Upper lobe of right lung (tissue), 1 donor: ENCODE measurements at places on chromosomes 5 and 9.

- no peak overlapping the region for H3K27ac ChIP-seq
- no peaks in the 10 kb centered on the region for H3K4me1 ChIP-seq
- DNase-seq = no peak
- no peaks in the 10 kb centered on the region for H3K36me3 ChIP-seq
- no peaks in the 10 kb centered on the region for H3K27me3 ChIP-seq
- no peak overlapping the region for H3K4me3 ChIP-seq
These were observed 179.6 kb upstream of the CDH9 start for GRCh38 chr5:27217977-27218376.

- H3K4me1 ChIP-seq = no peaks in the 10 kb centered on the region
- H3K4me3 ChIP-seq = no peak overlapping the region
- H3K36me3 ChIP-seq = no peaks in the 10 kb centered on the region
- no peak overlapping the region for H3K27ac ChIP-seq
- H3K27me3 ChIP-seq = no peaks in the 10 kb centered on the region
These were observed 623.5 kb upstream of the NUDT12 start for GRCh38 chr5:104186100-104186499.

DNA sequence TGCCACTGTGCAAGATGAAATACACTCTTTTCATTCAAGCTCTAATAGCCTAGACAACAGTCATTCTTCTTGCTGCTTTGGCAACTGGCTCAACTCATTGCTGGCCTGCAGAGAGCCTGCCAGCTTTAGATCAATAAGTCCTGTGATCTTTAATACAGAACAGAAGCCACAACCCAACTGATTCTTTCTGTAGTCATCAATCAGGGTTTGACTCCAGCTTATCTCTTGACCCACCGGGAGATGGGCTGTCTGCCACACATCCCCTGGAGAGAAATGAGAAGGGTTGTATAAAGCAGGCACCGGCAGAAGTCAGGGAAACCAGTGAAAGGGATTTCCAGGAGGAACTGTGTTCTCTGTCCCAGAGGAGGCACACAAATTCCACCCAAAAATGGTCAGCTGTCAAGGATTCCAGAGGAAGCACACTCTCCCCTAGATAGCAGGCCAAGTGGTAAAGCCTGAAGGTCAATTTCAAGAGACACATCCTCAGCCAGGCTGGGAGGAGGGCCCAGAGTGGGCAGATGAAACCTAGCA is 24.5 kb downstream of the LHFPL2 start:
- no peaks in the 10 kb centered on the region for H3K36me3 ChIP-seq
- no peak overlapping the region for H3K4me3 ChIP-seq
- H3K27ac ChIP-seq = no peak overlapping the region
- H3K4me1 ChIP-seq = peaks cover 10% of the 10 kb centered on the region
- no peaks in the 10 kb centered on the region for H3K27me3 ChIP-seq

DNA sequence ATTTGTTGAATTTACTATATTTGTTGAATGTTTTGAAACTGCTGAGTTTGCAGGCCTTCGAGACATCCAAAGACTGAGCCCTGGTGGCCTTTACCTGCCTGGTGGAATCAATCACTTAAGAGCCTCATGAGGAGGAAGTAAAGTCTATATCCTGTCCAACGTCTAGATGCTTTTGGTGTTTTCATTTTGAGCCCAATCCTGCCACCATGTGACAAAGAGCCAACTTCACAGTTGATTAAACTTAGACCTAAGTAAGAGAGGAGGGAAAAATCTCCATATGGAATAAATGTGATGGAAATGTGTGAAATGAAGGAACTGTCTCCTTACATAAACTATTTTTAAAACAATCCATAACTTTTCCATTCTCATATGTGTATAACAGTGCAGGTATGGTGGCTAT is 220.1 kb downstream of the PRR16 start:
- no peaks in the 10 kb centered on the region for H3K36me3 ChIP-seq
- DNase-seq = no peak
- H3K4me1 ChIP-seq = no peaks in the 10 kb centered on the region
- no peak overlapping the region for H3K27ac ChIP-seq
- H3K27me3 ChIP-seq = no peaks in the 10 kb centered on the region
- H3K4me3 ChIP-seq = no peak overlapping the region

DNA sequence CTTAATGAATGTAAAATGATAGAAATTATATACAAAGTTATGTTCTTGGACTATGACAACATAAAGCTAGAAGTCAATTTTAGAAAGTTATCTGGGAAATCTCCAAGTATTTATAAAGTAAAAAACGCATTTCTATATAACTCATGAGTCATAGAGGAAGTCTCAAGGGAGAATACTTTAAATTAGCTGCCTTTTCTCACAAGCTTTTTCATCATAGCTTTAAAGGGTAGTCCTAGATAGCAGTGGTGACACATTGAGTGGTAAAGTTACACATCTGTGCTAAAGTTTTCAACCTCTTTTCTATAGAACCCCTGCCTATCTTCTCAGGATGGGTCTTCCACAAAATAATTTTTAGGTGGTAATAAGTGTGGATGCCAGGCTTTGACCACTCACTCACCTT is 598.3 kb upstream of the FAM174A start:
- H3K36me3 ChIP-seq = no peaks in the 10 kb centered on the region
- H3K4me1 ChIP-seq = no peaks in the 10 kb centered on the region
- H3K4me3 ChIP-seq = no peak overlapping the region
- no peak for DNase-seq

DNA sequence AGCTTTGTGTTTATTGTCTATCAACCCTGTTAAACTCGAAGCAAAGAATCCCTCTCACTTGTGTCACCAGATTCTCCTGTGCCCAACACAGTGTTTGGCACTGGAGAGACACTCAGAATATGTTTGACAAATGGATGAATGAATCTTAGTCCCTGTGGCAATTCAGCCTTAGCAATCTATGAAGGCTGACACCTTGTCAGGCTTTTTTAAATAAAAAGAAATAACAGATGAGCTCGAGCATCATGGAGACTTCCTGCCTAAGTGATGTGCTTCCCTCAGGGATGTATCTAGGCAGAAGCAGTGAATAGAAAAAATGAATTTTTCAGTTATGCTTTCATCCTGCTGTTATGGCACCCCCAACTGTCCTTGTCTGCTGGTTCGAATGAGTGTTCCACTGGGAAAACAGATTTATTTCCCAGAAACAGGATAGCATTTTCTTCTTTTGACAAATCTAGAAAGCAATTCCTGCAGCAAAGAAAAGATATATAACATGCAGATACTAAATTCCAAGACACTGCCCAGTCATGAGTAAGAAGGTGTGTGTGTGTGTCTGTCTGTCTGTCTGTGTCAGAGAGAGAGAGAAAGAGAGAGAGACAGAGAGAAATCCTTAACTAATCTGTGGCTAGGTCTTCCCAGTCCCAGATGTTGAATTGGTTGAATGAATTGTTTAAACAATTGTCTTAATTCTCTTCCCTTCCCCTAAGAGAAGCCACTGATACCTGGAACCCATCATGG is 16.7 kb downstream of the MAMDC2 start:
- H3K4me1 ChIP-seq = no peaks in the 10 kb centered on the region
- H3K27ac ChIP-seq = no peak overlapping the region
- H3K4me3 ChIP-seq = no peak overlapping the region
- no peaks in the 10 kb centered on the region for H3K36me3 ChIP-seq

DNA sequence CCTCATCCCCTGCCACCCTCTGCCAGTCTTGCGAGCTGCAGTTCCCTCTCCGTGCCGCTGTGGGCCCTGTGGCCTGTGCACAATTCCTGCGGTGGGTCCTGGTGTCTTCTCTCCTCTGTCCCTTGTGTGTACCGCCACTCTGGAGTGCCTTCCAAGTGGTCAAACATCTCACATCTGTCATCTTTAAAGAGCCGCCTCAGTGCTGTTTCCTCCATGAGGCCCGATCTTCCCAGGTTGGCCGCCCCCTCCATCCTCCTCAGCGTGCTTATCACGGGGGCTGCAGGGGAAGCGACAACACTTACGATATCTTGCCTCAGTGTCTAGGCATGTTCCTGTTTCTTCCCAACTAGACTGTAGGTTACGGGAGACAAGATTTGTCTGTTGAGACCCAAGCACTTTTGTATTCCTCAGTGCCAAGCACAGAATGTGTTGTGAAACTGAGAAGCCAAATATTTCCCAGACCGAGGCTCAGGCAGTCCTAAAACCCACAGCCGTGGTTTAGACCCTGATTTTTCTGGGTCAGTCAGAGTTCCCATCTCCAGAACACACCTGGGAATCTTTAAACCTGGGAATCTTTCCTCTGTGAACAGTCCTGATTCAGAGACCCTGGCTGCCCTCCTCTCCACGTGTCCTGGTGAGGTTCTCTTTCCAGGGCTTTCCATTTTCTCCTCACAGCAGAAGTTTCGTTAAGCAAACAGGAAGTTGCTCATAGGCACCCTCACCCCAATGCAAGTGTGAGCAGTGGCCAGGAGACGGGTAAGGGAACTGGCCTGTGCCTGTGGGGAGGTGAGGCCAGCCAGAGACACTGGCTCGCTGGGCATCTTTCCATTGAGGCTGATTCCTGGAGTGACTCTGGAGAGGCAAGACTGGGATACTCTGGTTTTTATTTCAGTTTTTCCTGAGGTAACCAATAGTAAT is 28.8 kb downstream of the SLC46A2 start:
- H3K4me1 ChIP-seq = peaks cover 52% of the 10 kb centered on the region
- H3K4me3 ChIP-seq = peak overlapping the region; percentile 1
- DNase-seq = peak; percentile 72
